Esophagus squamous epithelium (tissue), 5 donors: ENCODE measurements at places on chromosomes 7 and 10. TPM values are rescaled to one million over a fixed set of nuclear protein-coding genes. Genes with fewer than 3 reads are reported as not detected.

GJD4 gene
- not detected for total RNA-seq

GRCh38 chr10:60975716-60976115 lies 31.7 kb upstream of the RHOBTB1 start:
- no peaks in the 10 kb centered on the region for H3K27me3 ChIP-seq
- H3K4me3 ChIP-seq, result no peak overlapping the region
- no peaks in the 10 kb centered on the region for H3K36me3 ChIP-seq
- H3K27ac ChIP-seq, result no peak overlapping the region
- no peak for DNase-seq

DNA sequence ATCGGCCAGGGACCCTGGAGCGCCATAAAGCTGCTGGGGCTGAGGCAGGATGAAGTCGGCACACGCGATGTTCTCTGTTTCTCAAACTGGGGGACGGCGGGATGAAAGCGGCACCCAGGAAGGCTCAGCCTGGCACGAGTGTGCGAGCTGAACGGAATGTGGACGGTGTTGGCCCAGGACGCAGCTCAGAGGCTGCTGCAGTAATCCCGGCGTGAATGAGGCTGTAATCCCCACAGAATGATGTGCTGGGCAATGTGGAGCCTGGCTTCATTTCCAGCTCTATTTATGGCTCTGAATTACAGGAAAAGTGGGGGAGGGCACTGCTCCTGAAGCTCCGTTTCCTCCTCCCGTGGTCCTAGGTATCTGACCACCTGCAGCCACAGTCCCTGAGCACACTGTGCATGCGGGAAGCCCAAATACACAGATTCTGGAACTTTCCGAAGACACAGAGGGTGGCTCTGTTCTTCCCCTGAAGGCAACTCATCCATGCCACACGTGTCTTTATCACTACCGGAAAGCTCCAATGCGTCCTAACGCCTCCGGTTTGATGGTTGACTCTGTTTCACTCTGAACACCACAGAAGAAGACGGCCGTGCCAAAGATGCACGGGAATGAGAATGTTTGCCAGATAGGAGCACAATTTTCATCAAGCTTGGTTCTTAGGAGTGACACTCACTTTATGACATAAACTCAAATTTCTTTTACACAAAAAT lies 37.6 kb downstream of the KLF6 start:
- H3K4me1 ChIP-seq, result peaks cover 19% of the 10 kb centered on the region
- peak overlapping the region; percentile 83 for H3K27ac ChIP-seq
- no peaks in the 10 kb centered on the region for H3K27me3 ChIP-seq
- no peak for DNase-seq
- no peaks in the 10 kb centered on the region for H3K36me3 ChIP-seq
- H3K4me3 ChIP-seq, result no peak overlapping the region

TRIM74 gene
- 0.38 TPM for total RNA-seq

PRKAG2 gene
- 35.1 TPM for total RNA-seq

GRCh38 chr10:106133451-106133850 lies 1031.1 kb downstream of the SORCS1 start:
- H3K27me3 ChIP-seq, result no peaks in the 10 kb centered on the region
- H3K27ac ChIP-seq, result no peak overlapping the region
- H3K36me3 ChIP-seq, result no peaks in the 10 kb centered on the region
- no peak overlapping the region for H3K4me3 ChIP-seq
- H3K4me1 ChIP-seq, result no peaks in the 10 kb centered on the region

CACUL1 gene
- total RNA-seq, result 23.7 TPM

GRCh38 chr10:30324448-30325110 lies 24.5 kb downstream of the MTPAP start:
- H3K4me1 ChIP-seq, result no peaks in the 10 kb centered on the region
- H3K4me3 ChIP-seq, result no peak overlapping the region
- H3K27me3 ChIP-seq, result no peaks in the 10 kb centered on the region
- no peaks in the 10 kb centered on the region for H3K36me3 ChIP-seq
- no peak for DNase-seq

DNA sequence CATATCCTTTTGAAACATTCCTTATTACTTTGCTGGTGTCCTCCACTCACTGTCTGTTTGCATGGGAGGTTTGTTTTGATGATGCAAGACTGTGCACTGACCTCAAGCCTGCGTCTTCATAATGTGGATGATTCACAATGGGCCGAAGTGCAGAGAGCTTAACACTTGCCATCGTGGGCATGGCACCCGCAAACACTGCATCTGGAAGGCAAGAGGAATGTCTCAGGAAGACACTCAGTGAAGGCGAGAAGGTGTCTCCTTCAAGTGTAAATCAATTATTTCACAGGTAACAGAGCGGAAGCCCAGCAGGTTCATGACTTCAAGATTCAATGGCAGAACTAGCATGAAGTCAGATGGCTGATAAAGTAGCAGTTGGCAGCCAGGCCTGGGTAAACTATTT lies 98.1 kb downstream of the DPY19L1 start:
- H3K4me1 ChIP-seq, result no peaks in the 10 kb centered on the region
- no peak for DNase-seq
- H3K4me3 ChIP-seq, result no peak overlapping the region
- H3K36me3 ChIP-seq, result no peaks in the 10 kb centered on the region
- H3K27ac ChIP-seq, result no peak overlapping the region
- no peaks in the 10 kb centered on the region for H3K27me3 ChIP-seq

GRCh38 chr7:154628556-154628955 lies 374.4 kb downstream of the PAXIP1 start:
- no peaks in the 10 kb centered on the region for H3K4me1 ChIP-seq
- no peaks in the 10 kb centered on the region for H3K36me3 ChIP-seq
- no peaks in the 10 kb centered on the region for H3K27me3 ChIP-seq
- no peak overlapping the region for H3K4me3 ChIP-seq
- DNase-seq, result no peak

- no peak overlapping the region for H3K27ac ChIP-seq
- DNase-seq, result no peak
- H3K27me3 ChIP-seq, result no peaks in the 10 kb centered on the region
- no peak overlapping the region for H3K4me3 ChIP-seq
Measured at GRCh38 chr7:9192969-9193368, 759.6 kb downstream of the NXPH1 start.

AGR3 gene
- total RNA-seq, result not detected

DNA sequence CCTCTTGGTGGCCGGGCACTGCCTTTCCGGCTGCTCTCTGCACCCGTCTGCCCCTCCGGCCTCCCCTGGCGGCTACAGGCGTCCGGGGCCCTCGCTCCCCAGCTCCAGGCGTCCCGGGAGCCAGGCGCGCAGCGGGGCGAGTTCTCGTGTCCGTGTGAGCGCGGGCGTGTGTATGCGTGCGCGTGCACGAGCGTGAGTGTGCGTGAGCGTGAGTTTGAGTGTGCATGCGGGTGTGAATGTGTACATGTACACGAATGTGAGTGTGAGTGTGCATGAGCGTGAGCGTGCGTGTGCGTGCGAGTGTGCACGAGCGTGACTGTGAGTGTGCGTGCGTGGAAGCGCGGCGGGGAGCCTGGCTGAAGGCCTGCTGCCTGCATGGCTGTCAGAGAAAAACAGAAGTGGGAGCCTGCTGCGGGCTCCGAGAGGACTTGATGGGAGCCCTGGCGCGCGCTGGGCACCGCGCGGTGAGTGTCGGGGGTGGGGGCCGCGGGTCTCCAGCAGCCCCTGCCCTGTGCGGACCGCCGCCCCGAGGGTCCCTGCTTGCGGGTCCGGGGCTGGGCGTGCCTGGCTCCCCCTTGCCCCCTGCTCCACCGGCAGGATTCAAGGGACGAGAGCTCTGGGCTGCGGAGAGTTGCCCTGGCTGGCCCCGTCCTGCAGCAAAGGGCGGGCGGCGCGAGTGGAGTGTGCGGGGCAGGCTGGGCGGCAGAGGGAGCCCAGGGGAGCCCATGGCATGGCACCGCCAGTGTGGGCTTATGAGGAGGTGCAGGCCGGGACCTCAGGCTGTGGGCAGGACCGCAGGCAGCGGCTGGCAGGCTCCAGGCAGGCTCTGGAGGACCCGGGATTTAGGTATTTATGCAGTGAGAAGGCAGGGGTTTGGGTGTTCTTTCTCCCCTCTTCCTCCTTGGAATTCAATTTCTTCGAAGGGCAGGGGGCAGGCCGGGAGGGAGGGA lies 75.8 kb upstream of the EN2 start:
- H3K27me3 ChIP-seq, result peaks cover 39% of the 10 kb centered on the region
- H3K36me3 ChIP-seq, result no peaks in the 10 kb centered on the region
- H3K4me3 ChIP-seq, result peak overlapping the region; percentile 28
- DNase-seq, result no peak
- H3K27ac ChIP-seq, result no peak overlapping the region

STAMBPL1 gene
- total RNA-seq, result 3.5 TPM

DNA sequence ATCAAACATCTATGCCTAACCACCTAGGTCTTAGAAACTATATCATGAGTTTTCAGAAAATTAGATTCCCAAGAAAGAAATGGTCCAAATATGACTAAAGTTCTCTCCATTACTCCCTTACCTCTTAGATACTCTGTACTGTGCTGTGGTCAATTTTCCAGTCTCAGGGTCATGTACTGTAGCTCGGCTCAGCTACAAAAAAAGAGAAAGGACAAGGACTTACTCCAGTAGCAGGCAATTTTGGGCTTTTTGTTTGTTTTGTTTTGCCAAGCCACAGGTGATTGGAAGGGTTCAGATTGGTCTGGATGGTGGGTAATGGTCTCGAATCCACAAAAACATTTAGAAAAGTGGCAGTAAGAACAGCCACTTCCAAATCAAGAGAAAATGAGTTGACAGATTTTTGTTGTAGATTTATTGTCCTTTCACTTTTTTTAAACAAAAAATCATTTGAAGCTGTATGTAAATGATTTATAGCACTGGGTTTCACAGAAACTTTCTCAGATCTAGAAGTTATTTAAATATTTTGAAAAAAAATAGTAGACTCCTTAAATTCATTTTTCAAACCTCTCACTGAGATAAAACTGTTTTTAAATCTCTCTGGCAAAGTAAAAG lies 52.8 kb downstream of the P4HA1 start:
- H3K4me1 ChIP-seq, result peaks cover 5% of the 10 kb centered on the region
- no peak for DNase-seq
- peaks cover 25% of the 10 kb centered on the region for H3K36me3 ChIP-seq
- H3K4me3 ChIP-seq, result no peak overlapping the region
- peak overlapping the region; percentile 64 for H3K27ac ChIP-seq
- no peaks in the 10 kb centered on the region for H3K27me3 ChIP-seq

GRCh38 chr7:134852625-134853024 lies 73.2 kb downstream of the CALD1 start:
- H3K36me3 ChIP-seq, result no peaks in the 10 kb centered on the region
- no peak overlapping the region for H3K4me3 ChIP-seq
- H3K27ac ChIP-seq, result no peak overlapping the region
- no peak for DNase-seq

GRCh38 chr10:63206997-63207811 lies 74.1 kb downstream of the NRBF2 start:
- no peaks in the 10 kb centered on the region for H3K36me3 ChIP-seq
- no peaks in the 10 kb centered on the region for H3K27me3 ChIP-seq
- DNase-seq, result no peak
- H3K4me3 ChIP-seq, result no peak overlapping the region
- peak overlapping the region; percentile 78 for H3K27ac ChIP-seq
- H3K4me1 ChIP-seq, result peaks cover 36% of the 10 kb centered on the region

MYO1G gene
- 5.0 TPM for total RNA-seq

DNA sequence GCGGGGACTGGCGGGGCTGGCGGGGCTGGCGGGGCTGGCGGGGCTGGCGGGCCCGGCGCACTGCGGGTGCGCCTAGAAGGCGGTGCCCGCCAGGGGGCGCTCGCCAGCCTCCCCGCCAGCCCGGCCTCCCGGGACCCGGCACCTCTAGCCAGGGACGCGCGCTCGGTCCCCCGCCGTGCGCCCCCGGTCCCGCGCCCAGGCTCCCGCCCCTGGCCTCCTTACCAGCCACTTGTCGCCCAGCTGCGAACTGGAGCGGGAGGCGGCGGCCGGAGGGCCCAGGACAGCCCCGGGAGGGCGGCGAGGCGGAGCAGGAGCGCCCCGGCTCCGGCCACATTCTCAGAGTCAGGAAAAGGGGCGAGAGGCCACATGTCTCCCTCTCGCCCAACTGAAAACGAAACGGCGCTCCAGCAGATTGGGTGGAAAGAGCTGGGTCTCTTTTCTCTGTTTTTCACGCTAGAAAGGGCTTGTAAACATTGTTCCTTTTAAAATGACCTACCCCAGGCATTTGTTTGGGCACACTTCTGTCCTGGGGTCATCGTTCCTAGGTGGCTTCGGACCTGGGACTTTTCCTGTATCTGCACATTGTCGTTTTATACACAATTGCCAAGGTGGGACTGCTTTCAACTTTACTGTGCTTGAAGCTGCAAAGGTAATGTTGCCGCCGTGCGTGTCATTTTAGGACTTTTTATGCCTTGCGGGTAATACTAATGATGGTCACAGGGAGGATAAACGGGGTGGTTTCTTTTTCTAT lies 378 bp upstream of the PRKCQ start:
- no peaks in the 10 kb centered on the region for H3K27me3 ChIP-seq
- H3K36me3 ChIP-seq, result no peaks in the 10 kb centered on the region
- H3K4me1 ChIP-seq, result no peaks in the 10 kb centered on the region
- DNase-seq, result no peak
- H3K4me3 ChIP-seq, result peak overlapping the region; percentile 58
- peak overlapping the region; percentile 83 for H3K27ac ChIP-seq

DNA sequence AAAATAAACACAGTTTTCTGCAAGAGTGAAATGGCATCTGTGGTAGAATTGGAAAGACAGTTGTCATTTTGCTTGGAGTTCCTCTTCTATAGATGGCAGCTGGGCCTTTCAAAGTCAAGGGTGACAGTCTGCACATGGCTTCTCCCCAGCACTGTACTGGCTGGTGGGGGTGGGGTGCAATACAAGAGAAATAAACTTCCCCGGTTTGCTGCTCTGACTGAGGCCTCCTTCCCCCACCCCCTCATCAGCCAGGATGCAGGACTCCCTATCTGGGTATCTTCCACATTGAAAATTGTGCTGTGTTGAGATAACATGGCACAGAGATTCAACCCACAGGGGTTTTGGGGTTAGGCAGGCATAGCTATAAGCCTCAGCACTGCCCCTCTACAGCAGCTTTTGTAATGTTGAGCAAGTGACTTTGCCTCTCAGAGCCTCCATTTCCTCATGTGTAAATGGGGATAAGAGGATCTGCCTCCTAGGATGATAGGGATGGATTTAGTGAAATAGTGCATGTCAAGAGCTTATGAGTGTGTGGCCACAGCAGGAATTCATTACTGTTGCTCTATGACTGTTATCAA lies 85.8 kb upstream of the WDR11 start:
- H3K4me1 ChIP-seq, result no peaks in the 10 kb centered on the region
- no peak overlapping the region for H3K27ac ChIP-seq
- H3K27me3 ChIP-seq, result no peaks in the 10 kb centered on the region
- no peak overlapping the region for H3K4me3 ChIP-seq

DNA sequence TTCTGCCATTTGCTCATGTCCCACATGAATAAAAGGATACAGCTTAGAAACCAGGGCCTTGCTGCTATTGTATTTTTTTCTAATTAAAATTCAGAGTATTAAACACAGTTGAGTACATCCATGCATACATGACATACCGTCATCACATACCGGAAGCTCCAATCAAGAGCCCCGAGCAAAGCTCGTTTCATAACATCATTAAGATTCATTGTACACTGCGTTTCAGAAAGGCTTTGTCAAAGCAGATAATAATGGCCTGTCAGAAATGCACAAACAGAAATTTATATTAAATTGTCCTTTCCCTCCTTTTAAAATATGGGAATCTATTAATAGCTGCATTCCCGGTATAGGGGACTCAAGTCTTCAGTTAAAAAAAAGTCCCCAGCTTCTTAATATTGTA lies 103.4 kb downstream of the PRTFDC1 start:
- DNase-seq, result no peak
- no peaks in the 10 kb centered on the region for H3K4me1 ChIP-seq
- H3K27ac ChIP-seq, result no peak overlapping the region
- H3K4me3 ChIP-seq, result no peak overlapping the region
- no peaks in the 10 kb centered on the region for H3K36me3 ChIP-seq
